AG08396 (cell line): ENCODE measurements at places on chromosomes 13 and 19.
A peak's percentile ranks its signal among the peaks of the same experiment; 100 is the strongest.

DNA sequence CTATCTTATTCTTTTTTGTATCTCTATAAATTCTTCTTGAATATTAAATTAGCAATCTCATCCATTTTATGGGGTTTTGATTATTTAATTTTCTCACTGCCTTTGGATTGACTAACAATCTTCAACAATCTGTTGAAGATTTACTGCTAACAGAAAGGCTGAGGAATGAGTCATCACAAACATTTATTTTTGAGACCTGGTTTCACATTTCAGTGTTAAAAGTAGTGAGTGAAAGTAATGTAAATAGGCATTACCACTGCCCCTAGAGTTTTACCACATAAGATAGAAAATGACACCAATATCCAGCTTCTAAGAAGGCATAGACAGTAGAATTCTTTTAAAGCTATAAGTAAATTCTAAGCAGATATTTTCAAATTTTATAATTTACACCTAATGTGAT is 472.8 kb downstream of the OLFM4 start:
- DNase-seq: no peak

GRCh38 chr13:77521194-77521593 is 14.3 kb upstream of the SCEL start:
- no peak for DNase-seq

DNA sequence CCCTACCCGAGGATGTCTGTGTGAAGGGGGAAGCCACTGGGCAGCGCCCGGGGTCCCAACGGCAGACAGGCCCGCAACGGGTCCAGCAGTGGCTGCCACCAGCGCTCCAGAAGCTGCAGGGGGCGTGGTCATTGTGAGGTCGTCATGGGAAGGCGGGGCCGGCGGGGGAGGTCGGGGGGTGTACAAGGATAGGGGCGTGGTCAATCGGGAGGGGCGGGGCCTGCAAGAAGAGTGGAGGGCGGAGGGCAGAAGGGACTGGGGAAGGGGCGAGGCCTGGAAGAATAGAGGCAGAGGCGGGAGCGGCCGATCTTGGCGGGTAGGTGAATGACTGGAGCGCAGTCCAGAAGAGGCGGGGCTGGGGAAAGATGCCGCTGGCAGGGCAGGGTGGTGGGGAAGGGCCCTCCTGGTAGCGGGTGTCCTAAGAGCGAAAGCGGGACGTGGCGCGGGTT is 4.4 kb downstream of the FUZ start:
- DNase-seq: peak; percentile 95

DNA sequence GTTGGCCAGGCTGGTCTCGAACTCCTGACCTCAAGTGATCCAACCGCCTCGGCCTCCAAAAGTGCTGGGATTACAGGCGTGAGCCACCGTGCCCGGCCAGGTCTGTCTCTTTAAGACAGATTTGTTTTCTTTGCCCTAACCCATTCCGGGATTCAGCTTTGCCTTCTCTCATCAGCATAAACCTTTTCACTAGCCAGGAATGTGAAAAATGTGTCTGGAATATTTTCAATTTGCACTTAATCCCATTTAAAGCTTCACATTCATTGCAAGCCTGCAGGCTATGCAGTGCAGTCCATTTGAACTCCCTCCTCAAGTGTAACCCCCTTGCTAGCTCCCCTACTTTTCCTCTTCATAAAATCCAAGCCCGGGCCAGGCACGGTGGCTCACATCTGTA is 880 bp upstream of the TMEM160 start:
- DNase-seq: peak; percentile 33

DNA sequence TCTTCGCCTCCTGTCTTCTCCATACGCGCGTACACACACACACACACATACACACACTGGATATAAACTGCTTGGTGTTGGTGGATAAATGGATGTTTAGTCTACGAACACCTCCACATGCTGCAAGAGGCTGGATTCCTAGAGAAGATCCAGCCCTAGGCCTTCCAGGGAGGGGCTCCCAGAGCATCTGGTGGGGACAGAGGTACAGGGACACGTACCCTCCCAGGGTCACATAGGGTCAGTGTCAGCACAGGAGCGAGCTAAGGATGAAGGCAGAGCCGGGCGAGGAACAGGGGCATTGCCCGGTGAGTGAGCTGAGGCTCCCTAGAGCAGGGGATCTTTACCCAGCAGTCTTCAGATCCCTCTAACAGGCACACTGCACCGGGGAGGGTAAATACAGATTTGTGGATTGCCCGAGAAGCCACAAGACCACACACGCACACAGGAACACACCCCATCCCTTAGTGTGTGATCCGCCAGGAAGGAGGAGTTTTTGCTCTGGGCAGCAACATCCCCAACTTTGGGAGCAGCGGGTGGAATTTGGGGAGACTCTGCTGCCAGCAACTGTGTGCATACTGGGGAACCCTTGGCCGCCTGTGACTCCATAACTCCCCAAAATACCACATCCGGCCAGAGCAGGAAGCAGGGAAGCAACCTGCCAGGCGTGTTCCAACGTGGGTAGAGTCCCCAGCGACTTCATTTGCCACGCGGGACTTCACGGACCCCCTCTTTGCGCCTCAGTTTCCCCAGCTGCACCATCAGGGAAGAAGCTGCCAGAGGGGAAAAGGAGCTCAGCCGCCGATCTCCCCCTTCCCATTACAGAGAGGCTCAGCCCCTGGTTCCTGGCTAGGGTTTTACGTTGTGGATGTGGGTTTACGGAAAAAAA is 5.8 kb upstream of the TLE2 start:
- no peak for DNase-seq

- DNase-seq: no peak
These were observed 9.6 kb downstream of the USP12 start for GRCh38 chr13:27161980-27162379.

DNA sequence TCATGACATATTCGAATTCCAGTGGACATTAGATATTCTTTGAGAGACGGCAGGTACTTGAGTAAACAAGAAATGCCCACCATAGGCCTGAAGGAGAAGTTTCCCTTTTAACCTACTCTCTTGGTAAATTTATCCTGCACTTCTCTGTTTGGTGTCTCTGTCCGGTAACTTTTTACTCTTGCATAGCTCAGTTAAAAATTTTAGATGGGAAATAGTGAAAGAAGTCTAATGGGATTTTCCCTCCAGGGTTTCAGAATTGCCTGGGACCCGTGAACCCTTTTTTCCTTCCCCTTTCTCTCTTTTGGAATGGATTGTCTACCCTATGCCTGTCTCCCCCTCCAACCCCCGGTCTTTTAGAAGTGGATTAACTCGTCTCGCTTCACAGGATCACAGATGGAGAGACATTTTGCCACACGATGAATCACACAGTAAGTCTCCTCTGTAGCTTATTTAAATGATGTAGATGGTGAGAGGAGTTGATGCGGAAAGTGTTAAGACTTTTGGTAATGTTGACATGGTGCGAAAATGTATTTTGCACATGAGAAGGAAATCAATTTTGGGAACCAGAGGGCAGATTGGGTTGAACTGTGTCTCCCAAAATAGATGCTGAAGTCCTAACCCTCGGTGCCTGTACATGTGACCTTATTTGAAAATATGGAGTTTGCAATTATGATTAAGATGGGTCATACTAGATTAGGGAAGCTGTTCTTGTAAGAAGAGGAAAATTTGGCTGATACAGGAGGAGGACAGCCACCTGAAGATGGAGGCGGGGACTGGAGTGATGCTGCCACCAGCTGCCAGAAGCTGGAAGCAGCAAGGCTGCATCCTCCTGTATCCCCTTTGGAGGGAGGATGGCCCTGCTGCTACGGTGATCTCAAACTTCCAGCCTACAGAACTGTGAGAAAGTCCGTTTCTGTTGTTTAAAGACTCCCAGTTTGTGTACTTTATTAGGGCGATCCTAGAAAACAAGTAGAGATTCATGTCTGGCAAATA is 711 bp upstream of the MIPEP start:
- no peak for DNase-seq

DNA sequence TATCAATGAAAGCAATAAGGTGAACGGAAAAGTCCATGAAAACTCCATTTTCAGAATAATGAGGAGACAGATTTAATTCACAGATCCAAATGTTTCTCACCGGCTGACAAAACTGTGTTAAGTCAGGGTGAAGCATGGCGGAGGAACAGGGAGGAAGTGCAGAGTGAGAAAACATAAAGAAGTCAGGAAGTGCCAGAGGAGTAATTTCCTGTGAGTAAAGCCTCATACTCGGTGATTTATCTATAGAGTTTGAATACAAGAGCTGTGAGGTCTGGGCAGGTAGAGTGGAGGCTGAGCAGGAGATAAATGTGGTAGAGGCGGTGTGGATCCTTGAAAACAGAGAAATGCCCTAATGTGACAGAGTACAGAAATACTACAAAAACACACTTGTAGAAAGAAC is 11.4 kb downstream of the CARD8 start:
- no peak for DNase-seq

GRCh38 chr13:102187313-102187712 is 214.5 kb downstream of the FGF14 start:
- no peak for DNase-seq

GRCh38 chr13:24254146-24254841 is 55.1 kb upstream of the C1QTNF9 start:
- DNase-seq: no peak

GRCh38 chr19:35713904-35714495 is 3.8 kb upstream of the KMT2B start:
- no peak for DNase-seq

- DNase-seq: no peak
These were observed 202.5 kb upstream of the SERP2 start for GRCh38 chr13:44171156-44171555.

- DNase-seq: no peak
These were observed 67.8 kb downstream of the RXFP2 start for GRCh38 chr13:31807090-31807541.

- DNase-seq: no peak
These were observed 124.1 kb downstream of the DPF1 start for GRCh38 chr19:38099966-38100365.

GRCh38 chr19:11577451-11578257 is at the start of gene ACP5:
Gene ACP5, minus strand, starts transcription at chr19:11577645. Its CDS starts 328 bp downstream, at chr19:11577317.
- DNase-seq: no peak

DNA sequence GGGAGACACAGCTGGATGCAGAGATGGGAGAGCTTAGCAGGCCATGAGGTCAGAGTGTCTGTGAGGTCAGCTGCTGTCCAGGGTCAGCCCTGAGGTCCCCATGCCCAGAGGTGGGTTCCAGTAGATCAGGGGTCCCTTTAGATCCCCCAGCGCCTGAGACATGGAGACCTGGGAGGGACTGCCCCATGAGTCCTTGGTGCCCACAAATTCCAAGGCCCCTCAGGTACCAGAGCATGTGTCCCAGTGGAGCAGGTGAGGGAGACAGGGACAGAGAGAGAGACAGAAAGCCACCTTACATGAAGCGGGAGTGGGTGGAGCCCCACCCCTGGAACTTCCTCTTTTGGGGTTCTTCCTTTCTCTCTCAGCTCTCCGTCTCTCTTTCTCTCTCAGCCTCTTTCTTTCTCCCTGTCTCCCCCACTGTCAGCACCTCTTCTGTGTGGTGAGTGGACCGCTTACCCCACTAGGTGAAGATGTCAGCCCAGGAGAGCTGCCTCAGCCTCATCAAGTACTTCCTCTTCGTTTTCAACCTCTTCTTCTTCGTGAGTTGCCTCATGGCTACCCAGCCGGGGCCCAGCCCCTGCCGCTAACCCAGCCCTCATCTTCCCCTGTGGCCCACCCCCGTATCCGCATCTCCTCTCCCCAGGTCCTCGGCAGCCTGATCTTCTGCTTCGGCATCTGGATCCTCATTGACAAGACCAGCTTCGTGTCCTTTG is at the start of gene CD37:
Gene CD37, plus strand, starts transcription at position 336 of the 713 bp plus-strand sequence. Its CDS starts 135 bp downstream, at position 471.
- DNase-seq: no peak

DNA sequence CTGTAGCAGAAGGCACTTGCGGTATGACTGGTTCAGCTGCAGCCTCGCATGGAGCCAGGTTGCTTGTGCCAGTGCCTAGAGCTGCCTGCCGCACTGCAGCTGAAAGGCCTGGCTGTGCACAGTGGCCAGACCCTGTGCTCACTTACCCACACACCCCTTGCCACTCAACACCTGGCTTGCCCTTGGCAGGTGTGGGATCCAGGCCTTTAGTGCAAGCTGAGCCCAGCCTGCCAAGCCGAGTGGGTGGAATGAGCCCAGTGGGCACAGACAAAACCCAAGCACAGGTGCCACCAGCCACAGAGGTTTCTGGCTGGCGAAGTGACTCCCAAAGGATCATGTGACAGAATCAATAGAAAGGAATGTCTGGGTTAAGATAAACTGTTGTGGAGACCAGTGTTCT is 19.5 kb downstream of the LIG4 start:
- DNase-seq: no peak

GRCh38 chr13:100394005-100394695 is 194.4 kb downstream of the GGACT start:
- peak; percentile 48 for DNase-seq

DNA sequence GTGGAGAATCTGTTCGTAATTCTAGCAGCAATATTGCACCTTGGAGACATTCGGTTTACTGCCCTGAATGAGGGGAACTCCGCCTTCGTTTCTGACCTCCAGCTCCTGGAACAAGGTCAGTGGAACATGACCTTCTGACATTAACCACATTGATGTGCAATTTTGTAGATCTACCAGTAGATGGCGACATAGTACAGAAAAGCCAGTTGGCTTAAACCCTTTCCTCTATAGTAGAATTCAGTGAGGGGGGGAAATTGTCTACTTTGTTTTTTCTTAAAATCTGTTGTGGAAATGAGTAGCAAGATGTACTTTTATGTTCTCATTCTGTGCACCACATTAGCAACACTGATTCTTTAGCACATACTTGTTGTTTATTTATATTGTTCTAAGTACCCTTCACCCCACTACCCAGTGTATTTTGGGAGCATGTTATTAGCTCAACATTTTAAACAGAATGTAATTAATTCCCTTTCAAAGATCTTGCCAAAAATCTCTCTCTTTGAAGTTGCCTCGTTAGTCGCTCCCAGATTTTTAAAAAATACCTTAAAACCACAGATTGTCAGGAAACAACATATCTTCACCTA is 332.2 kb downstream of the MYO16 start:
- DNase-seq: peak; percentile 23

DNA sequence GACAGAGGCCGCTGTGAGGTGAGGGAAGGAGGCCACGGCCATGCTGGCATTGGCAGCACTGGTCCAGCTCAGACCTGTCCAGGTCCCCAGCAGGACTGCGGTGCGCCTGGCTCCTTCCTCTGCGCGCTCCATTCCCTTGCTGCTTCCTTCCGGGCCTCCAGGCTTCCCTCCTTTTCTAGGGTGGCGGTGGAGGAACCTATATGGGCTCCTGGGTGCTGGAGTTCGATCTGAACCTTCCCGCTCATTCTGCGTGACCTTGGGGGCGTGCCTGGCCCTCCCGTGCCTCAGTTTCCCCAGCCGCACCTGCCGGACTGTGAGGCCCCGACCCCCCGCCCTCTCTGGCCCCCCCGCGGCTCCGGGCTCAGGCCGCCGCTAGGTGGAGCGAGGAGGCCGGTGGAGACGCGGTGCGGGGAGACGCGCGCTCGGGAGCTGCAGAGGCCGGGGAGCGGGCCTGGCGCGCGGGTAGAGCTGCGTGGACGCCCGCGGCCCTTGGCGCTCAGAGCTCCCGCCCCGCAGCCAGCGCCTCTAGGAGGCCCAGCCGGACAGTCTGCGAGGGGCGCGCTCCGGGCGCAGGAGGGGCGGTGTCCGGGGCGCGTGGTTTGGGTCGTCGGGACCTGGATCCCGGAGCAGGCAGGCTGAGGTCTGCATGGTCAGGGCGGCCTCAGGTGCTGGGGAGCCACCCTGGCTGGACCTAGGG is 29.9 kb downstream of the EFNA2 start:
- DNase-seq: peak; percentile 85

GRCh38 chr19:56217039-56217949 is 15.2 kb downstream of the ZSCAN5C start:
- peak; percentile 31 for DNase-seq
